ENCODE measurements at places on chromosomes 5 and 9.

- DNase-seq = no peak
Measured at GRCh38 chr9:5832071-5832537, 813 bp downstream of the ERMP1 start.

DNA sequence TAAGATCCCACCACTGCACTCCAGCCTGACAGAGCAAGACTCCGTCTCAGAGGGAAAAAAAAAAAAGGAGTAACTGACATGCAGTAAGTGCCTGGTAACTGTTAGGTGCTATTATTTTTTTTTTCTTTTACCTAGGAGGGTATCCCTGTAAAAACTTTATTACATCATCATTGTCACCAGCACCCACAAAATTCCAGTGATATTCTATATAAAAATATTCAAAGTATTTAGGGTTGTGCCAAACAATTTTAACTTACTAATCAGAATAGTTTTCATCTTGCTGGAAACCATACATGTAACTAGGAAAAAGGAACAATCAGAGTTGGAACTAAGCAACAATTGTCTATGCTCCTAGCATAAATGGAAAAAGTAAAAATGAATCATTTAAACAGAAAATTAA is 112.4 kb downstream of the SSBP2 start:
- no peak for DNase-seq

DNA sequence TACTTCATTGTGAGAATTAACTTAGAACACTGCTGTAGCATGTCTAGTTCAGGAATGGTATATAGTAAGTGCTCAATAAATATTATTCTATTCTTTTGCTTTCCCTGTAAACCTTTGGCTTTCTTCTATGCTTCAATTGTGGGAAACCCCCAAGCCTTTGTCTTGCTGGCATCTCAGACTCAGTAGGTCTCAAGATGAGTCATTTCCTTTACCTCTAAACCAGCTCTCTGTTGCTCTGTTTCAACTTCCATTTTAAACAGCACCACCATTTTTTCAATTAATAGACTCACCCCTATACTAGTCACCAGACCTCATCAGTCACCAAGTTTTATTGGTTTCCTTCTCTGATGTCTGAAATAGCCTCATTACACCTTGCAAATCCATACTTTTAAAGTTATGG is 43.5 kb downstream of the DMAC1 start:
- no peak for DNase-seq

GRCh38 chr5:135393691-135394090 is 5.3 kb downstream of the MACROH2A1 start:
- DNase-seq = no peak

DNA sequence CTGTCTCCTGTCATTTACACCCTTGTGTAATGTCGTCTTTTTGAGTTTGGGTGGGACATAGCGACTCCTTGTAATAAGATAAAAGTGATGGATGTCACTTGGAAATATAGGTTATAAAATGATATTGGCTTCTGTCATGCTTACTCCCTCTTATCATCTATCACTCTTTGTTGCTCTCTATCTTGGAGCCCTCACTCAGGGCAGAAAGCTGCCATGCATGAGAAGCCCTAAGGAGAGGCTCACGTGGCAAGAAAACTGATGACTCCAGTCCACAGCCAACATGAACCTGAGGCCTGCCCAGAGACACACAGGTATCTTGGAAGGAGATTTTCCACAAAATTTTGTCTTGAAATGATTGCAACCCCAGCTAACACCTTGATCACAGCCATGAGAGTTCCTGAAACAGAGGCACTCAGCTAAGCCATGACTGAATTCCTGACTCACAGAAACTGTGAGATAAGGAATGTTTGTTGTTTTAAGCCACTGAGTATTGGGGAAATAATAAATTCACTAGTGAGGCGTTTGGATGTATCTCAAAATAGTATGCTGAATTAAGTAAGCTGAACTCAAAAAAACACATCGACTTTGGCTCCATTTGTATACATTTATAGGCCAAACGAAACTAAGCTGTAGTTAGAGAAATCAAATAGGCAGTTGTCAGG is 216.7 kb downstream of the CDH18 start:
- DNase-seq = no peak

- no peak for DNase-seq
Measured at GRCh38 chr9:136560586-136560985, 14.7 kb upstream of the NOTCH1 start.

GRCh38 chr9:80957801-80958200 is 731.5 kb downstream of the TLE1 start:
- no peak for DNase-seq

DNA sequence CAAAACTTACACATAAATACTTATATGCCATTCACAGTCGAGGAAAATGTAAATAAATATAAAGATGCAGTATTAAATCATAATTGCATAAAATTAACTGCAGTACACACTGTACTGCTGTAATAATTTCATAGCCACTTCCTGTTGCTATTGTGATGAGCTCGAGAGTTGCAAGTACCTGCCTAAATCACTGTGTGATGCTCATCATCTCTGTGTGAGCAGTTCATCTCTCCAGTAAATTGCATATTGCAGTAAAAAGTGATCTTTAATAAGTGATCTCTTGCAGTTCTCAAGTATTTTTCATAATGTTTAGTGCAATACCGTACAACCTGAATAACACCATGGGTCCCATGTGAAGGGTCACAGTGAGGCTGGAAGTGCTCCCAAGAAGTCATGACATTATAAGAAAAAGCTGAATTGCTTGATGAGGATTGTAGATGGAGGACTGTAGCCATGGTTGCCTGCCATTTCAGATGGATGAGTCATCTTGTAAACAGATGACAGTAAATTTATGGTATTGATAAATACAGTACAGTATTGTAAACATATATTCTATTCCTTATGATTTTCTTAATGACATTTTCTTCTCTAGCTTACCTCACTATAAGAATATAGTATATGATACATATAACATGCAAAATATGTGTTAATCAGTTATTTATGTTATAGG is 34.9 kb downstream of the SYK start:
- DNase-seq = no peak

GRCh38 chr5:13994621-13995253 is 50.2 kb upstream of the DNAH5 start:
- DNase-seq = peak; percentile 53

Data from eye (tissue), 1 donor.